CD4-positive, alpha-beta T cell treated with Interleukin-17A for 1 hour (primary cell): ENCODE measurements at places on chromosomes 4 and X.
A peak's percentile ranks its signal among the peaks of the same experiment; 100 is the strongest.

DNA sequence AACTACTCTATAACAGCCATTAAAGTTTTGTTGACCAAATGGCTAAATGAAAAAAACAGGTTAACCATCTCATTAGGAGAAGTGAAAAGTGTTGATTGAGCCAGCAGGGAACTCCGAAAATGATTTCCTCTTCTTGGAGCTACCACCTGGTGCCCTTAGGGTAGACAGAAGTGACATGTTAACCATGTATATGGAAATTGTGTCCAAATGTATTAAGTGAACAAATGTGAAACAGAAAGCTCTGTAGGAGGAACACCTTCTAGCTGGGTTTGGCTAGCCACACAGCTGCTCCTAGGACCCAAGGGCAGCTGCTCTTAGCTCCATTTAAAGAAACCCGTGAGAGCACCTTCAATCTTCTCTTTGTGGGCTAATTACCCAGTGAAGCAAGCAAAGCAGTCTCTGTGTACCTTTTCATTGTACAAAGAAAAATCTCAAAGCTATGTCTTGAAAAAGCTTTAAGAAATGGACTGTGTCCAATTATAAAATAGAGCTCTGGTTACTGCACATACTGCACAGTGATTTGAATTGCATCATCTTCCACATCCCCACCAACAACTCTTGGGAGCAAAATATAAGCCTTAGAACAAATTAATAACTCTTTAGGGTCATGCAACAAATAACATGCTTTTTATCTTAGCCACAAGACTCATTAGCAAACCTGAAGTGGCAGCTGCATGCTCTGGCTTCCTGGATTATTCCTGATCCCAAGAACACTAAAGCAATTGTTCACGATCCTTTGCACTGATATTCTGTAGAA, 59.2 kb upstream of the PARM1 start:
- DNase-seq: peak; percentile 0

- no peak for DNase-seq
Observed at GRCh38 chr4:26937139-26937538, 76.5 kb downstream of the STIM2 start.

- no peak for DNase-seq
Observed at GRCh38 chrX:154775419-154776349, 13.0 kb downstream of the DKC1 start.

DNA sequence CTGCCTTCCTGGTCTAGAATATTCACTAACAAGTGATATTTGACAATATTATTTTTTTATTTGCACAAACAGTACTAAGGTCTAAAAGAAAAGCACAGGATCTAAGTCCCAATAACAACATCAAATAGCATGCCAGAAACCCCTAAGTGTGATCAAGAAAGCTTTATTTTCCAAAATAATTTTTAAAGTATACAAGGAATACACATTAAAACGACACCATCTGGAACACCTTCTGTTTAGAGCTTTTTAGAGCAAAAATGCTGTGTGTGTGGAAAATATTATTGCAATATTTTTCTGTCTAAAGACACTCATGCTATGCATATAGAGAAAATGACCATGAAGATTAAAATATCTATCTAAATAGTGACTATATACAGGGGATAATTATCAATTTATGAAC, 103.1 kb downstream of the ARAP2 start:
- no peak for DNase-seq

DNA sequence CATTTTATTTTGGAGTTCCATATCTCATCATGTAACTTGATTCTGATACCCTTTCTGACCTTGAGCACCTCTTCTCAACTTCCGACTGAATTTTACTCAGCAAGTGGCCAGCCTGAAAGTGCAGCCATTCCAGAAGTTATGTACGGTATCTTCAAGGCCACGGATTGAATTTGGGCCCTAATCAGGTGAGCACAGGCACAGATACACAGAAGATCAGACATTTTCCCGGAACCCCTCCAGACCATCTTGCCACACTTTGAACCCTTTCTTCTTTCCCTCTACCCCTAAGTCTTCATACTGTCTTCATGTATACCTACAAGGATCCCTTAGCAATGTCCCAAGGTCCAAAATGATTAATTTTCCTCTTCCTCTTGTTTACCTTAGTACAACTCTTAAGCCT, 108.2 kb downstream of the FNIP2 start:
- DNase-seq: no peak

GRCh38 chrX:42432552-42432951, 345.4 kb downstream of the PPP1R2C start:
- no peak for DNase-seq

DNA sequence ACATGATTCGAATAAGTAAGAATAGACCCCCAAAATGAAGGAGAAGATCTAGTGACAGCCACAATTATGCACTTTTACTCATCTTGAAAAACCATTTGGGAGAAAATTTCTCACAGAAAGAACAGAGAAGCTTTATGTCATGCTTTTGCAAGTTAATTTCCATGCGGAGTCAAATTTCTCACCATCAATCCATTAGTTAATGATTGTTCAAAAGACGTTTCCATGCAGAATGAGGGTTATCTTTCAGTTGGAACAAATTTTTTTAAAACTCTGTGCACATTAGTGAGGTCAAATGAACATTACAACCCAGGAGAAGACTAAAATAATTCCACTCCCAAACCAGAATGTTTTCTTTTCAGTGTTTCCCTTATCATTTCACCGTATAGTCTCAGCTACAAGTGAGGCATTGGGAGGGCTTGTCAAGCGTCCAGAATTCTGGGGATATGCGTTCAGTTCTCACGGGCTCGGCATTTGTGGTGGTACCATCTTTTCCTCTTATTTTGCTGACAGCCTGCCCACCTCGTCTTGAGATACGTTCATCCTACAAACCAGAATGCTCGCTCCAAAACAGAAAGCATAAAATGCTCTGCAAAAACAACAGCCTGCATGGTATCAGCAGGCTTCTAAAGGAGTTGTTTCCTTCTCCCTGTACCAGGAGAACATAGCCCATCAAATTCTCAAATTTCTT, 130.8 kb upstream of the TBL1X start:
- DNase-seq: no peak

DNA sequence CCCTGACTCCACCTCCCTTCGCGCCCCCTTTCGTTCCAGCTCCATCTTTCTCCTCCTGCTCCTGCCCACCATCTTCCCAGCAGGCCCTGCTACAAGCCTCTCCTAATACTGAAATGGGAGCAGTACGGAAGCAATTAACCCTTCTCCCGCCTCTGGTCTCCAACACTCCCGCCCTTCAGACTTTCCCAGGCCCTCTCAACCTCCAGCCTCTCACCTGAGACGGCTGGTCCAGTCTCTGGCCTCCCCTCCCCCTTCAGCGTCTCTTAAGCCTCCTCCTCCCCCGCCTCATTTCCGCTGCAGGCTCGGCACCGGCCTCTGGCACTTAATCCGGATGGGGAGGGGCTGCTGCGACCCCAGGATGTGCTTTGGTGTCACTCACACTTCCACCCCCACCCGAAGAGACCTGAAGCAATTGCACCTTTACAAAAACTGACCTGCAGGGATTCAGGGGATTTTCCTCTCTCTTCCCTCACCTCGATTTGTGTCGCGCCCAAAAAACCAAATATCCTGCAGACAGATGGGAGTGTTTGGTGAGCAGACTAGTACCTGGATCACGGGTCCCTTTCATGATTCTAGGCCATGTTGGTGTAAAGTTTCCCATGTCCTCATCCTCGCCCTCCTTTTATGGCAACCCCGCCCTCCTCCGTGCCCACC, 657 bp downstream of the TCEAL8 start:
- peak; percentile 48 for DNase-seq

DNA sequence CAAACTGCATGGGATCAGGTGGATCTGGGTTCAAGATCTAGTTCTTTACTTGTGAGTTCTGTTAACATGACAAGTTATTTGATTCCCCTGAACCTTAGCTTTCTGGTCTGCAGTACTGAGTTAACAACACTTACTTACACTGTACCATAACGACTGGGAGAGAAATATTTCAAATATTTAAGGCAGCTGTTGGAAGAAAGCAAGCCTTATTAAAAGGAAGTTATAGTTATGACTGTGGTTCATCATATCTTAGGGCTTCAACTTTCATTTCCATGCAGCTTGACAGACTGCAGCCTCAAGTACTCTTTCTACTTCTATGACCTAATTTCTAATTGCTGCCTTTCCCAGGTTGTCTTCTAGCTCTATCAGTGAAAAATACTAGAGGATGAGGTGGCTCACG, 40.0 kb upstream of the PDGFRA start:
- no peak for DNase-seq

DNA sequence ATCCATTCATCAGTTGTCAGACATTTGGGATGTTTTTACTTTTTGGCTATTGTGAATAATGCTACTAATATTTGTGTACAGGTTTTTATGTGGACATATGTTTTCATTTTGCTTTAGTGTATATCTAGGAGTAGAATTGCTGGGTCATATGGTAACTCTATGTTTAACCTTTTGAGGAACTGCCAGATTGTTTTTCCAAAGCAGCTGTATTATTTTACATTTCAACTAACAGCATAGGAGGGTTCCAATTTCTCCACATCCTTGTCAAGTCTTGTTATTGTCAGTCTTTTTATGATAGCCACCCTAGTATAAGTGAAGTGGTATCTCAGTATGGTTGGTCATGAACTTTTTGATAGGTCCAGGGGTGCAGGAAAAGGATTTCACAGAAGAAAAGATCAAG, 114.5 kb upstream of the FAM9C start:
- DNase-seq: no peak

- no peak for DNase-seq
Observed at GRCh38 chr4:120144634-120145033, 78.0 kb upstream of the MAD2L1 start.

- DNase-seq: no peak
Observed at GRCh38 chrX:19791562-19791961, 95.8 kb downstream of the SH3KBP1 start.

DNA sequence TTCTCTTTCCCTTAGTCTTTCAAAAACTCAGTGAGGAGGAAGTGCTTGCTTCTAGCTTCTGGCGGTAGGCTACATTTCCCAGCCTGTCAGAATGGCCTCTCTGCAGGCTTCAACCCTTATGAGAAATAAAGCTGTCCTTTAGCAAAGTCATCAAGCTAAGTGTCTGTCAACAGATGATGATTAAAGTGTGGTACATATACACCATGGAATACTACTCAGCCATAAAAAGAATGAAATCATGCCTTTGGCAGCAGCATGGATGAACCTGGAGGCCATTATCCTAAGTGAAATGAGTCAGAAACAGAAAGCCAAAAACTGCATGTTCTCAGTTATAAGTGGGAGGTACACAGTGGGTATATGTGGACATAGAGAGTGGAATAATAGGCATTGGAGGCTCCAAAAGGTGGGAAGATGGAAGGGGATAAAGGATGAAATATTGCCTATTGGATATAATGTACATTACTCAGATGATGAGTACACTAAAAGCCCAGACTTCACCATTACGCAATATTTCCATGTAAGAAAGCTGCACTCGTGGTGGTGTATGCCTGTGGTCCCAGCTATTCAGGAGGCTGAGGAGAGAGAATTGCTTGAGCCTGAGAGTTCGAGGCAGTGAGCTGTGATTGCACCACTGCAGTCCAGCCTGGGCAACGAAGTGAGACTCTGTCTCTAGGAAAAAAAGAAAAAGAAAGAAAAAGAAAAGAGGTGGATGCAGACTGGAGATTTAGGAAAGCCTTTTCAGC, 7.9 kb downstream of the TRIM2 start:
- DNase-seq: no peak

DNA sequence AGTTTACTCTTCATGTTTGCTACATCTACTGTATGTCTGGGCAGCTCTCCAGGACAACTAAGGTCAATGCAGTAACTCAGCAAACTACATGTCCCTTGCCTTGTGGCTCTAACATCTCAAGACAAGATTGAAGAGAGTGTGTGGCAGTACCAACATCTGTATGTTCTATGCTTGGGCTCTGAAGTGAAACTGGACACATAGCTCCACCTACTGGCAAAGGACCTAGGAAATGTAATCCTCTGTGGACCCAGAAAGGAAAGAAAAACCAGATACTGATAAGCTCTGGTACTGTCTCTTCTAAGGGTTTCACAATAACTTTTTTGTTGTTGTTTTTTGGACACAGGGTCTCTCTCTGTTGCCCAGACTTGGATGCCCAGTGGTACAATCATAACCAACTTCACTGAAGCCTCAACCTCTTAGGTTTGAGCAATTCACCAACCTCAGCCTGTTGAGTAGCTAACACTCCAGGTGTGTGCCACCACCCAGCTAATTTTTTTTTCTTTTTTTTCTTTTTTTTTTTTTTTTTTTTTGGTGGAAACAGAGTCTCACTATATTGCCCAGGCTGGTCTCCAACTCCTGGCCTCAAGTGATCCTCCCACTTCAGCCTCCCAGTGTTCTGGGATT, 64.1 kb downstream of the QDPR start:
- DNase-seq: peak; percentile 67

- DNase-seq: no peak
Observed at GRCh38 chrX:95318882-95319281, 1365.8 kb upstream of the DIAPH2 start.

- no peak for DNase-seq
Observed at GRCh38 chr4:126130215-126130614, 815.5 kb downstream of the FAT4 start.

DNA sequence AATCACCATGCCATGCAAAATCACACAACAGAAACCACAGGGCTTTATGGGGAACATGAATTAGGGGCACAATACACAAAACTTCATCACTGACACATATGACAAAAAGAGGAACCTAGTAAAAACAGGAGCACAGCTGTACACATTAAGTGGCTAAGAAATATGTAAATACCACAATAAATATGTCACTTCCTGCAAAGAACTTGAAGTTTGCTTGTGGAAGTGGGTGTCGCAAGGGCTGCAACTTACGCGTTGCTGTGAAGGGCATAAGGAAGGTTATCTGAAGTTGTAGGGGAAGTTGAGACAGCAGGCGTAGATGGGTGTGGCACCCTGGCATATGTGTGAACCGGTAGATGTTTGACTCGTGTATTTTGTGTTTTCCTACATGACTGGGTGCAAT, 42.4 kb downstream of the CLCN4 start:
- DNase-seq: peak; percentile 22

DNA sequence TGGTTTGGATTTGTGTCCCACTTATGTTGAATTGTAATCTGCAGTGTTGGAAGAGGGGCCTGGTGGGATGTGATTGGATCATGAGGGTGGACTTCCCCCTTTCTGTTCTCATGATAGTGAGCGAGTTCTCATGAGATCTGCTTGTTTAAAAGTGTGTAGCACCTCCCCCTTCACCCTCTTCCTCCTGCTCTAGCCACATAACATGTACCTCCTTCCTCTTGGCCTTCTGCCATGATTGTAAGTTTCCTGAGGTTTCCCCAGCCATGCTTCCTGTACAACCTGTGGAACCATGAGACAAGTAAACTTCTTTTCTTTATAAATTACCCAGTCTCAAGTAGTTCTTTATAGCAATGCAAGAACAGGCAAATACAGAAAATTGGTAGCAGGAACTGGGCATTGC, 138.7 kb downstream of the INPP4B start:
- DNase-seq: peak; percentile 15

DNA sequence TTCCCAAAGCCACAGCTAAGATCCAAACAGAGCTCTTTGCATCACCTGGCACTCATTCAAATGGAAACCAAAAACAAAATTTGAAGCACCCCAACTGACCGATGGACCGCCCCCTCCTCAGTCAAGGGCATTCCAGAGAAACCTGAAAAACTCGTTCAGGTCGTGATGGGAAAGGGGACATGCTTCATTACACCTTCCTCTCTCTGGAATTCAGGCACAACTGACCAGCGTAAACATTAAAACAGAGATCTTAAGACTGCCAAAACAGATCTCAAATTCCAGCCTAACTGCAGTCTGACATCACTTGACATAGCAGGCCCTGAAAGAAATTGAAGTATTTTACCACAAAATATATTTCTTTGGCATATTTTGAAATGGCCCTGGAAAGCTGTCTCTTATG, 28.5 kb downstream of the PTTG2 start:
- DNase-seq: no peak

- peak; percentile 76 for DNase-seq
Observed at GRCh38 chrX:136909706-136910564, 29.4 kb upstream of the RBMX start.
